Skin of body (tissue), 3 donors: ENCODE measurements at places on chromosomes 2 and 18. TPM values are rescaled to one million over a fixed set of nuclear protein-coding genes. Genes with fewer than 3 reads are reported as not detected.

The ITM2C gene
- total RNA-seq: 49.4 TPM

The LINC00305 gene
- total RNA-seq: not detected

The TUBA3D gene
- total RNA-seq: not detected

The MERTK gene
- total RNA-seq: 9.5 TPM

The SPATA3 gene
- total RNA-seq: not detected

The SLC9A4 gene
- total RNA-seq: 1.3 TPM

The RAX gene
- 0.39 TPM for total RNA-seq

The TLX2 gene
- total RNA-seq: not detected

The KCNE4 gene
- total RNA-seq: 5.4 TPM

The AKAIN1 gene
- total RNA-seq: not detected

The CLEC4F gene
- 0.10 TPM for total RNA-seq

The SP140 gene
- 0.49 TPM for total RNA-seq

The DCDC2C gene
- total RNA-seq: 0.20 TPM

The C2orf15 gene
- total RNA-seq: 1.4 TPM

The NPPC gene
- total RNA-seq: 1.7 TPM

The PROC gene
- 0.39 TPM for total RNA-seq

The KCNJ3 gene
- total RNA-seq: 3.2 TPM

The SULT1C2 gene
- total RNA-seq: 1.5 TPM

The TP53I3 gene
- 25.7 TPM for total RNA-seq

The C2orf66 gene
- 0.69 TPM for total RNA-seq

The HRH4 gene
- 0.30 TPM for total RNA-seq

The LCT gene
- under 0.01 TPM for total RNA-seq

The BBS5 gene
- total RNA-seq: 10.6 TPM

The CMPK2 gene
- 3.1 TPM for total RNA-seq

The PMAIP1 gene
- 12.9 TPM for total RNA-seq

The CIDEA gene
- 11.1 TPM for total RNA-seq

The CEP192 gene
- total RNA-seq: 34.4 TPM

The ARHGAP28 gene
- total RNA-seq: 42.6 TPM

The RESP18 gene
- not detected for total RNA-seq

The ASB18 gene
- 0.79 TPM for total RNA-seq
